H1 (cell line): ENCODE measurements at places on chromosomes 6 and 20. TPM values are rescaled to one million over a fixed set of nuclear protein-coding genes. Genes with fewer than 3 reads are reported as not detected.

TMEM74B gene
- polyA plus RNA-seq: 6.4 and 7.8 TPM in 2 replicates

DNA sequence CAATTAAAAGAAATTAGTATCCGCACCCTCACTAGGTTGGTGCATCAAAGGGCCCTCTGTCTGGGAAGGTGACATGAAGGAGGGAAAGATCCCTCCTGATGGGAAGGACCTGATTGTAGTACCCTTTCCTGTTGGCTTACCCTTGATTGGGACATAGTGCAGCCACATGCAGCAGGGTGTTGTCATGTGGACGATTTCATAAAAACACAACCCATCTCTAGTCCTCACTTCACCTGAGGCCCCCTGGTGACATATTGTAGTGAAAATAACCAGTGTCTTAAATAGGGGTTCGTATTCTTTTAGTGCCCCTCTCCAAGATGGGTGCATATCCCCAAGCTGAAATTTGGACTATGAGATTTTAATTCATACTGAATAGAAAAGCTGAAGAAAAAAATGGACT, 97.3 kb downstream of the SLX4IP start:
- no peak for DNase-seq

- DNase-seq: no peak
Measured at GRCh38 chr6:61592238-61592637, 693.8 kb downstream of the KHDRBS2 start.

DNA sequence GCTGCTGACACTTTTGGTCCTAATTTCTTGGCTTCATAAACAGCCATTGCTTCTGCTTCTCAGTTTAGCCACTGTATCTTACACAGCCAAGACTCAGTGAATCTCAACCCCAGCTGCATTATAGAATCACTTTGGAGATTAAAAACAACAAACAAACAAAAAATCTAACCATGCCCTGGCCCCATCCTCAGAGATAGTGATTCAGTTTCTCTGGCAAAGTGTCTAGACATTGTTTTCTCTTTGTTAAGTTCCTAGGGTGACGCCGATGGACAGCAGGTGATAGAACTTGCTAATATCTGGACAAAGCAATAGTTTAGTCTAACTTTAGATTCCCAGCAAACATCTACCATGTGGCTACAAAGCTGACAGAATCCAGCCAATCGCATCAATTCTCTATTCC, 2.9 kb downstream of the ADGRF5 start:
- no peak for DNase-seq
